ENCODE measurements at places on chromosomes 5 and 9.

GRCh38 chr5:36744773-36745589 lies 131.6 kb upstream of the NIPBL start:
- DNase-seq, result peak; percentile 73

- DNase-seq, result no peak
Observed at GRCh38 chr9:93185266-93186214, 1.6 kb downstream of the WNK2 start.

DNA sequence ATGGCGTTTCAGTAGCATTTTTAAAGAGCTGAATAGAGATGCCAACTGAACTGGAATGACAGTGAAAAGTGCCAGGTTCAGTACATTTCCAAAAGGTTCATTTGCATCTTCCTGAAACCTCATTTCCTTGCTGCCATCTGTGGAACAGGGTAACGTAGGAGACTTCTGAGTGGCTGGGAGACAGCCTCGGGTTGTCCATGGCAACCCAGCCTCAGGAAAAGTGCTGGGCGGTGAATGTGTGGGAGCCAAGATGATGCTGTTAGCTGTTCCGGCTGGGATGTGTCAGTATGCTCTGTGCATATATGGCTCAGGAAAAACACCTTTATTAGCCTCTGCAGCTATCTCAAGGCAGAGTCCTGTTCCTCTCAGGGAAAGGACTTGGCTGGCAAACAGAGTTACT lies 87.5 kb downstream of the KLHL3 start:
- no peak for DNase-seq

- DNase-seq, result no peak
Observed at GRCh38 chr5:177008716-177009115, 2.1 kb upstream of the UIMC1 start.

GRCh38 chr5:74422030-74422429 lies 218.5 kb downstream of the ENC1 start:
- no peak for DNase-seq

DNA sequence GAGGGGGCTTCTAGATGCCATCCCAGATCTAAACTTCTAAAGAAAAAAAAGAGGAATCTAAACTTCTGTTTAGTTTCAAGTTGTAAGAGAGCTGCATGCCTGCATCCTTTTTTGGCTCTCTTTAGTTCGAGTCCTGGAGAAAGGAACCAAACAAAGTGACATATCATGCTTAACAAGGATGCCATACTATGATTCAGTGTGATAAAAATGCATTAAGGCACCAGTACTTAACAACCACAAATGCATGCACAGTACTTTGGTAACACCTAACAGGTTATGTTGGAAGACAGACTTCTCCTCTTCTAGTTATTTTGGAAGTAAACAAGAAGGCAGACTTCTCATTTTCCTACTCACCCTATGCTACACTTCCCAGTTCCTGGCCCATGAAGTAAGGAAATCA lies 27.3 kb downstream of the NME5 start:
- DNase-seq, result no peak

- DNase-seq, result no peak
Observed at GRCh38 chr5:15266229-15266628, 233.8 kb upstream of the FBXL7 start.

DNA sequence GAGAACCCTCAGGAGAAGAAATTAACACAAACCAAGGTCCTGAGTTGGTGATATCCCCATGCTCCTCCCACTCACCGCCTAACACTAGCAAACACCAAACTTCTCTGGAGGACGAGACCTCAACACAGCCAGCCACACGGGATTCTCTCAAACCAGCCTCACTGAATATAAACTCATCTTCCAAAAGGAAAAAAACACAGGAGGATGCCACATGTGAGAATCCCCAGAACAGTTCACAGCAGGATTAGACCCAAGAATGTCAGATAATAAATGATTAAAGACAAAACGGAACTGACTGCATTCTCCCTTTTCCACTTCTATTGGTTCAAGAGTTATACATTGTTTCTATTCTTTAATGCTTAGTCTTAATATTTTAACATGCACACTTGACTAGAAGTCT lies 89.2 kb downstream of the LPAR1 start:
- DNase-seq, result no peak

GRCh38 chr5:179166886-179167841 lies 107.0 kb downstream of the ZNF354C start:
- peak; percentile 20 for DNase-seq

DNA sequence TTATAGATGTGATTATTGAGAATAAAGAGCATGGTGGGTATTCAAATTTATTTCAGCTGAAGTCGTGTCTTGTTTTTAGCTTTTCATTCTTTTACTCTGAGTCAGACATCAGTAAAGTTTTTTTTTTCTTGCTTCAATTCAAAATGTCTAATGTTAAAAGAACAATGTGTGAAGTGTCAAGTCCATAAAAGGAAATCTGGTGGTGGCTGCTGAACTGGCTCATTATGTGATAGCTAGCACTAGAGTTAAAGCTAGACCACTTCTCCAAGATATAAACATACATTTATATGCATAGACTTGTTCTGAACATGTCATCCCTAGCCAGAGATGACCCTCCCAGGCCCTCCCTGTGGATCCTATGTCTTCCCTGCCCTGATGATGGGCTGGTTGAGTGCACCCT lies 338.3 kb downstream of the RAB3C start:
- DNase-seq, result peak; percentile 59

DNA sequence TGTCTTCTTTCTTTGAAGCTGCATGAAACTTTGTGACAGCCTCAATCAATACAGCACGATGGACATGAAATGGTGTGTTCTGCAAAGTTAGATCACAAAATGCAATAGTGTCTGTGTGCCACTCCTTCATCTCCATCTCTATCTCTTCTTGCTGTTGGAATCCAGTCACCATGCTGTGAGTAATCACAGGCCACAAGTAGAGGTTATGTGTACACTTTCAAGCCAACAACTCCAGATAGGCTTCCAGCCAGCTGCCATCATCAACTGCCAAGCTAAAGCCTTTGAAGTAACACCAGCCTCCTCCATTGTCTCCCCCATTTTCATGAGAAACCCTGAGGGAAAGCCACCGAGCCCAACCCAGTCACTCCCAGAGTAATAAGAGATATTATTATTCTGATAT lies 360.6 kb downstream of the PTPRD start:
- DNase-seq, result no peak

DNA sequence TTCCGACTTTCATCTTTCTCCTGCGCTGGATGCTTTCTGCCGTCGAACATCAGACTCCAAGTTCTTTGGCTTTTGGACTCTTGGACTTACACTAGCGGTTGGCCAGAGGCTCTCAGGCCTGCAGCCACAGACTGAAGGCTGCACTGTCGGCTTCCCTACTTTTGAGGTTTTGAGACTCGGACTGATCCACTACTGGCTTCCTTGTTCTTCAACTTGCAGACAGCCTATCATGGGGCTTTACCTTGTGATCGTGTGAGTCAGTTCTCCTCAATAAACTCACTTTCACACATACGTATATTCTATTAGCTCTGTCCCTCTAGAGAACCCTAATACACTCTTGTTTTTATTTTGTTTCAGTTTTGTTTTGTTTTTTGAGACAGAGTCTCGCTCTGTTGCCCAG lies 10.3 kb downstream of the FKBP15 start:
- DNase-seq, result no peak

- no peak for DNase-seq
Observed at GRCh38 chr5:179051784-179052183, 8.4 kb upstream of the ZNF354C start.

- no peak for DNase-seq
Observed at GRCh38 chr5:158033724-158034123, 174.8 kb upstream of the CLINT1 start.
